ENCODE measurements at places on chromosomes 6 and 20.

GRCh38 chr6:20916086-20916485, 381.8 kb downstream of the CDKAL1 start:
- no peak for DNase-seq

DNA sequence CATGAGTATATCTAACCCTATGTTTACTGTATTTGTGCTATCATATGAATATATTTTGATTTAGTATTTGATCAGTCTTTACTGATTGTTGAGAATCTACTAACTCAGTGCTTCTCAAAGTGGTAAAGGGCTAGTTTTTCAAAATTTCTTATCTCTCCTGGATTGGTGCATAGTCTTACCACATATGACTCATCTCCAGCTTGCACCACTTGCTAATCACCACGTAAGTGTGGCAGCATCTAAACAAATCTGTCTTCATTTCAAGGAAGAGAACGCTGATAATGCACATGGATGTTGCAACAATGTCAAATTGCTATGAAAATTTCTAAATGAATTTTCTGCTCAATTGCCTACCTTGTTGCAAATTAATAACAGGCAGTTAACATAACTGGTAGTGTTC, 299.5 kb downstream of the PAX1 start:
- no peak for DNase-seq

DNA sequence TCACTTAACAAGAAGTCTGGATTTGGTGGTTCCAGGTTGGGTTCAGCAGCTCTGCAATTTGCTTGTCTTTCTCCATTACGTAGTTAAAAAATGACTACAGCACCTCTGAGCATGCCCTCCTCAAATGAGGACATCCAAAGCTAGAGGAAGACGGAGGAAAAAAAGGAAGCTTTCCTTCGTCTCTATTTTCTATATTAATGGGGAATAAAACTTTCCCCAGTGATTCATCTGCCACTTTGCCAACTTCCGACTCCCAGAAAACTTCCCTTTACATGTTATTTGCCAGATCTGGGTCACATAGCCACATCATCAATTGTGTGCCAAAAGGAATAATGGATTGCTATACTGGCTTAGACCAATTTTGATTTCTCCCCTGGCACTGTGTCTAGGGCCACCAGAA, 69.5 kb downstream of the ZFAND3 start:
- DNase-seq, result no peak

- DNase-seq, result no peak
Measured at GRCh38 chr20:13855613-13856012, 70.8 kb downstream of the NDUFAF5 start.

GRCh38 chr6:142819603-142820337, 125.2 kb downstream of the HIVEP2 start:
- DNase-seq, result peak; percentile 47

DNA sequence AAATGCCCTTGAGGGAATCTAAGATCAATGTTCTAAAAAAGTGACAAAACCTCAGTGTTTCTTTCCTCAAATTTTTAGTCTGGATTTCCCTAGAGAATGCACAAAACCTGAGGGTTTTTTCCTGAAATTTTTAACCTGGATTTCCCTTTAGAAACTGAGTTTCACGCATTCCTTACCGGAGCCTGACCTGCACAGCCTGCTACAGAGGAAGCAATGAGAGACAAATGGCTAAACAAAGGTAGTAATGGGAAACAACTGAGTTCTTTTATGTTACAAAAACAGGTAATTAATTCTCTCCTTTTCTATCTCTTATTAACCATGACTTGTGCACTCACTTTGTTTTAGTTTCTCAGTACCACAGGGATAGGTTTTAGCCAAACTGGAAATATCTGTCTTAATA, 281.7 kb upstream of the NT5E start:
- DNase-seq, result no peak

- no peak for DNase-seq
Measured at GRCh38 chr20:6920991-6921613, 153.6 kb downstream of the BMP2 start.

DNA sequence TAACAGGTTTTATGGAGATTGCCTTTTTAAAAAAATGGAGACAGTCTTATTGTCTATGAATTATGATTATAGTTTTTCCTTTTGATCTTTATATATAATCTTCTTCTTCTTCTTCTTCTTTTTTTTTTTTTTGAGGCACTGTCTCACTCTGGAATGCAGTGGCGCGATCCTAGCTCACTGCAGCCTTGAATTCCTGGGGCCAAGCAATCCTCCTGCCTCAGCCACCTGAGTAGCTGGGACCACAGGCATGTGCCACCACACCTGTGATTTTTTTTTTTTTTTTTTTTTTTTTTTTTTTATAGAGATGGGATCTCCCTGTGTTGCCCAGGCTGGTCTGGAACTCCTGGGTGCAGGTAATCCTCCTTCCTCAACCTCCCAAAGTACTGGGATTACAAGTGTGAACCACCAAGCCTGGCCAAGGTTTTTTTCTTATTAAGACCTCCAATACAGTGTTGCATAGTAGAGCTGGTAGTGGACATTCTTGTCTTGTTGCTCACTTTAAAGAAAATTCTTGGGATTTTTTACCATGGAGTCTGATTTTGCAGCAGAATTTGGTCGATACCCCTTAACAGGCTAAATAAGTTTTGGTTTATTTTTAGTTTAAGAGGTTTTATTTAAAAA, 46.5 kb downstream of the STK4 start:
- no peak for DNase-seq

DNA sequence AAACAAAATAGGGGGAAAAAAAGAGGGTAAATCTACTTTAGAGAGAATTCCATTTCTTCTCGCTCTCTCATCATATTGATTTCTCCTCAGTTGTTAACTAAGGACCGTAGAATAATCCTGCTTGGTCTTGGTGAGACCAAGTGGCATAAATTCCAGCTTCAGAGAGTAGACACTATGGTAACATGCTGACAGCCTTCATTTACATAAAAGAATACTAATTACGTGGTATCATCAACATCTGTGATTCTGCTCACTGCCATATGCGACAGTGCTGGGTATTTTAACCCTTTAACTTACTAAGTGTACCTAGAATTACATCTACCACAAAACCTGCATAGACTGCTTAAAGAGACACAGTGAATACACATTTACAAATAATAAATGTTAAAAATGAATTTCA, 27.1 kb downstream of the TOMM6 start:
- DNase-seq, result no peak

Measured in CD4-positive, alpha-beta T cell treated with Interleukin-15 for 4 hours (primary cell).